CD4-positive, alpha-beta T cell treated with Interleukin-6 for 4 hours (primary cell): ENCODE measurements at places on chromosomes 3 and 15.

DNA sequence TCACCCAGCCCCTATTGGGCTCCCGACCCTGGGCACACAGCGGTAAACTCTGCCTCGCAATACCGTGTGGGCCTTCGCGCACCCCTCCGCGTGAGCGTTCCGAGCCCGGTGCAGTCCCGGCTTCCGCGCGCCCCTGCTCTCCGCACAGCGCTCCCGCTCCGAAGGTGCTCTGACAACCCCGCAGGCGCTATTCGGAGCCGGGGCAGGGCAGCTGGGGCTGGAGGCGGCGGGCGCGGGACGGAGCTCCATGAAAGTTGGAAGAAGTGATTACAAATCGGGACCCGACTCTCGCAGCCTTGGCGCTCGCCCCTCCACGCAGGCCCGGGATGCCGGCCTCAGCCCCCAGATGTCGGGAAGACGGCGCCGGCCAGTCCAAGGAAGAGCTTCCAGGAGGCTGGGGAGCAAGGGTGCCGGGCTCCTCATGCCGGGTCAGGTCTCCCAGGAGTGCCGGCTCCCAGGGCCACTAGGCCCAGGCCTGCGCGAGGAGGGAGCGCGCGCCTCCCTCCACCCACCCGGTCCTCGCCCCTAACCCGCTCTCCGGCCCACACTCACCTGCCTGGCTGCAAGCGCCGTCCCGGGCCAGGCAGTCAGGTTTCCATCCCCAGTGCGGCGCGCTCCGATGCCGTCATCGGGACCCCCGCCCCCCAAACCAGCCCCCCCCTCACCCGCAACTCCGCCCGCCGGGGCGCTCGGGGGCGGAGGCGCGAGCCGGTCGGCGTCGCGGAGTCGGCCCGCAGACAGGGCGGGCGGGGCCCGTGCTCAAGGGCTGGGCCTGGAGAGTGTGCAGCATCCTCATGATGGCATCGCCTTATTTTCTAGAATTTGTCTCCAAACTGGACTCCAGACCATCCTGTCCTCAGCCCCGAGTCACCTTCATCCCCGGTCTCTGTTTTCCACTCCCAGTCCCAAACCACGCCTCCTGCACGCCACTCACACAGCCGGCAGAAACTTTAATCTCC lies at the start of gene KIF7:
Gene KIF7 (minus strand): TSS at position 621 of the 959 bp plus-strand sequence. CDS start 2,537 bp downstream, outside the sequence.
- DNase-seq: no peak

- DNase-seq: no peak
Measured at GRCh38 chr3:128287216-128287615, 133.9 kb downstream of the EEFSEC start.

DNA sequence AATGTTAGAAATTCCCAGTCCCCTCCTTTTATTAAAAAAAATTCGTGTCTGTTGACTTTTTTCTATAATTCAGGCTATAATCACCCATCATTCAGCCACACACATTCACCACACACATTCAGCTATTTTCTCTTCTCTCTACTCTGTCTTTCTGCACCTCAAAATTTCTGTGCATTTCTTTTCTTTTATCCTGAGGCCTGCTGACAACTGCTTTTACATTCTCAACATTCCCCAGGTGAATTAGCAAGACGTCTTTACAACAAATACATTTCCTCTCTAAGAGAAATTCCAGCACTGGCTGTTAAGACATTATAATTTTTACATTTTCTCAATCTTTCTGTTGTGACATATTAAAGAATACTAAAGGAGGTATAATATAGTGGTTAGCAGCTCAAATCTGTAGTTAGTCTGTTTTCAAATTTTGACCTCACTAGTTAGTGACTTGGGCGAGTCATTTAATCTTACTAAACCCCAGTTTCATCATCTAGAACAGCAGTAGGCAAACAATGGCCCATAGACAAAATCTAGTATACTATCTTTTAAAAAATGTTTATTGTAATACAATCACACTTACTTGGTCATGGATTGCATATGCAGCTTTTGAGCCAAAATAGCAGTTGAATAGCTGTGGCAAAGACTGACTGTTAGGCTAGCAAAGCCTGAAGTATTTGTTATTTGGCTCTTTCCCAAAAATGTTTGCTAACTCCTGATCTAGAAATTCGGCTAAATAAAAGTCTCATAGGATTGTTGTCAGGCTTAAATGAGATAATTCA lies 350.7 kb downstream of the NSUN3 start:
- DNase-seq: no peak

DNA sequence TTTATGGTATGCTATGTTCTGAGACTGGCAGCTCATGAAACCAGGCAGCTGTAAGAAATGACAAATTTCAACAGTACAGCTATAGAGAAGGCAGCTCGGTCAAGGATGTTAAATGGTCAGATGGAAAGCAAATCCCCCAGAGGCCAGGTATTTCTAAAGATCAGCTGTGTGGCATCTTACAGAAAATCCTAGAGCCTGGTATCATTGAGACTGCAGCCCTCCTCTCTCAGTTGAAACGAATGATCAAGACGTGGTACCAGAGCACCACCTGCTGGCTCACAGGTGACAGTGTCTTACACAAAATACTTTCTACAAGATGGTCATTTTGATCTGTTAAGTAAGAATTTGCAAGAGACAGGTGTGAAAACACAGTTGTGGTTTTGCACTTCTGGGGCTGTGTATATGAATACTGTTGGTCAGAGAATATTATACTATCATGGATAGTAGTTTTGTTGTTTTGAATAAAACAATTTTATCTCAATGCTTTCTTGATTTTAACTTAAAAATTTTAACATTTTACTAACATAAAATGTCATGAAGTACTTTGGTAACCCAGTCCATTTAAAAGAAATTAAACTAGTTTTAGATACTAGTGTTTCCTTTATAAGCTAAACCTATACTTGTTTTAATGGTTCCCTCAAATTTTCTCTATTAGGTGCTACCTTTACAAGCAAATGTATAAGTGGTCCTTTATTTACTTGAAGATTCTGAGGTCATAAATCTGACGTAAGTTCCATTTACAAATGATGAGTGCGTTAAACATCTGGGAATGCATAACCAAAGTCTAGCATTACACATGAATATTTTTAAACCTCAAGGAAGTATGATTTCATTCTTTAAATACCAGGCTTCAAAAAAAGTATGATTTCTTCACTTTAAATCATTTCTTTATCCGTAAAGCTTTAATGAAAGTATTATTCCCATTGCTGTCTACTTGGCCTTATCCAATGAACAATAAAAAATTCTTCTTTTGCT lies 121.8 kb downstream of the PDZRN3 start:
- DNase-seq: peak; percentile 53

DNA sequence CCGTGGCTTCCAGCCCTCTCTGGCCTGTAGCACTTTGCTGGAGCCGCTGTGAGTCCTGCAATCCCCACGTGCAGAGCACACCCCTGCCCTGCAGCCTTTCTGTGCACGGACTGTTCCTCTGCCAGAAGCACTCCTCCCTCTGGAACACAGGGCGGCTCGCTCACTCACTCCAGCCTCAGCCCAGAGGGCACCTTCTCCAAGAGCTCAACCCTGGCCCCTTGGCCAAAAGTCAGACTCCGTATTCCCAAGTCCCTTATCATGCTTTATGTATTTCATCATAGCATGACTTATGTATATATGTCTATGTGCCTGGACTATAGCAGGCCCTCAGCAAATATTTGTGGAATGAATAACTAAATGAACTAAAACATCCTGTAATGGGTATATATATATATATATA lies 63.2 kb downstream of the ASB7 start:
- DNase-seq: no peak

GRCh38 chr3:71401695-71402231 lies 181.8 kb downstream of the FOXP1 start:
- DNase-seq: no peak

GRCh38 chr3:4849136-4849535 lies 130.1 kb upstream of the BHLHE40 start:
- no peak for DNase-seq

- no peak for DNase-seq
Measured at GRCh38 chr3:49213541-49213943, 42.1 kb downstream of the KLHDC8B start.

DNA sequence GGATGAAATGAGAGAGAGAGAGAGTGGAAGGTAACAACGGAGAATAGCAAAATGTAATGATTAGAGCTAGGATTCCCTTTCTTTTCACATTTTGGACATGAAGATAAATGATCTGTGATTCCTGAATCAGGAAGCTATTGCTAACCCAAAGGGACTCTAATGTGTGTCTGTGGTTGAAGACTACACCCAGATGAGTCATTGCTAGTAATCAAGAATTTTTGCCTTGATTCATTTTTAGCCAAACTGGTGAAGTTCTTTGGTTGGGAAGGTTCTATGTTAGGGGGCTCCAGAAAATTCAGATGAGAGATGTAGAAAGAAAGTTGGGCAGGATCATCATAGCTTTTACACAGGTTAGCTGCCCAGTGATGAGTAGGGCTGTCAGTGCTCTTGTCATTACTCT lies 116.4 kb downstream of the DUT start:
- DNase-seq: no peak

DNA sequence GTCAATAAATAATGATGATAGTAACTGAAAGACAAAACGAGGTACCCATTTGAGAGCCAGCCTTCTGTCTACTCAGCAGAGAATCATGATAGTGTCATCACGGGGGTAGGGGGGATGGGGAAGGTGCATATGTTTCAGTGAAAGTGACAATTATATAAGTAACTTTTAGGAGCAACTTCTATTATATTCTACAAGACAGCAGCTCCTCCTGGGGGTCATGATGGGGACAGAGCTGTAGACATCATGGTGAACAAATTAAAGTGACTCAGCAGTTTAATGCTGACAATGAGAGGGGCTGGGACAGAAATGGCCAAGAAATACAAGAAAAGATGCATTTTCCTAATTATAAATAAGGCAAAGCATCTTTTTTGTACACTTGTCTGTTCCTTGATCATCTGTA lies 11.8 kb downstream of the CAPN3 start:
- no peak for DNase-seq

GRCh38 chr3:172461530-172462138 lies 13.4 kb upstream of the GHSR start:
- DNase-seq: no peak

- no peak for DNase-seq
Measured at GRCh38 chr3:115381931-115382330, 234.8 kb upstream of the ZBTB20 start.

- no peak for DNase-seq
Measured at GRCh38 chr3:170703121-170703588, 117.3 kb upstream of the SLC7A14 start.

DNA sequence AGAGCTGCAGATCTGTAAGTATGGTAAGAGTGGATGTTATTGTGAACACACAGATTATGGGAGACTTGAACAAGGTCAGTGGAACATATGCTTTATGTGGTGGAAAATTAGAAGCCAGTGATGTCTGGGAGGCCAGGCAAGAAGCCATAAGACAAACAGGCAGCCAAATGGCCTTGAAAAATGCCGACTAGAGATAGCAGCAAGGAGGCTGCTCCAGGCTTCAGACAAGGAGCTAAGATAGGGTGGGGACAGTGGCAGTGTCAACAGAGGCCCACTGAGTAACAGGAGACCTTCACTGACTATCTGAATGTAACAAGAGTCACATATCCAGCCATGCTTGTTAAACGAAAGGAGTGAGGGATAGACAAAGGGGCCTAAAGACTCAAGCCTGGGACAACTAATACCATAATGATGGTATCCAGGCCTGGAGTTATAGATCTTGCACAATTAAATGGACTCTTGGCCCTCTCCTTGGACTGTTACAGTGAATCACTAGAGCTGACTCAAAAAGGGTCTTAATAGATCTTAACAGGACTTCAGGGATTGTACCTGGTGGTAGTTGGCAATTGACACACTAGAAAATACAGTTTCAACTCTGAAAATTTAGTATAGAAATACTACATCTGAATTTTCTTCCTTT lies 50.6 kb downstream of the CFAP20DC start:
- DNase-seq: no peak

- no peak for DNase-seq
Measured at GRCh38 chr15:66706840-66707239, 4.8 kb downstream of the SMAD6 start.

DNA sequence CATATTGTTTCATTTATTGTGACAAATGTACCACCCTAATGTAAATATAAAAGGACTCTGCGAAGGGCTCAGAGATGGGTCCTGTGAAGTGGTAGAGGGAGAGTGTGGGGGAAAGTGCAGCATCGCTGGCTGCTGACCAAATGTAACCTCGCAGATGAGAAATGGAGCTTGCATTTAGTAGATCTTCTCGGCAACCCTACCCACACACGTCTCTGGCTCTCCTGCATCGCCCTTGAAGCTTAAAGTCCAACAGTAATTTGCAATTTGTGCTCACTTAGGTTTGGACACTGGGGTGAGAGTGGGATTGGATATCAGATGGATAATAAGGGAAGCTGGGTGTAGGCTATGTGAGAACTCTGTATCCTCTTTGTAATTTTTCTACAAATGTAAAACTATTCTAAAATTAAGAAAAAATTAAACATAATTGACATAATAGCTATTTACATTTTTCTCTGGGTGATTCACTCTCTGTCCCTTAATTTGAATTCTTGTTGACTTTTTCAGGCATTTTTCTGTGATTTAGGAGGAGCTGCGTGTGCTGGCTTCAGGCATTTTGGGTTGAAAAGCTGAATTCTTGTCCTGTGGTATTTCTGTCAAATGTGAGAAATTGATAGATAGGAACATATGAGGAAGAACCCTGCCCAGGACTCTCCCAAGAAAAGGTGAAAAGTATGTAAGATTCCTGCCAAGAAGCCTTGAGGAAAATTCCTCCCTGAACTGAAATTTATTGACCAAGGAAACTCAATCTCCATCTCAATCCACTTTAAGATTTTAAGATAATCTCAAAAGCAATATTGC lies 524.7 kb upstream of the MCTP2 start:
- no peak for DNase-seq

DNA sequence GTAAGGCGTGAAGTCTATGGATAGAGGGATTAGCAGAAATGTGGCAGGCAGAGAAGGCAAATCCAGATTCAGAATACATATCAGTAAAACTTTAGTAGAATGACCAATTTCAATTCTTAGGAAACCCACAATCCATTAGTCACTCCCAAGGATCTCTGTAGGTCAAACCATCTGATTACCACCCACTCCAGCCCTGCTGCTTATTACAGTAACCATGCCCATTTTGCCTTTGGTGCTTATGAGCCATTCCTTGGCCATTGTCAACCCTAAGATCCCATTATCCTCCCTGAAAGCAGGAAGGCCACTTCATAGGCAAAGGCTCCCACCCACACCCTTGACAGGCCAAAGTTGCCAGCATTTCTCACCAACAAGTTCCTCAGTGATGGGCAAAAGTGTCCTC lies 5.1 kb upstream of the KLHL40 start:
- no peak for DNase-seq
